ENCODE measurements at places on chromosomes 6 and 20.

GRCh38 chr6:108944707-108945680 is 96.8 kb downstream of the ARMC2 start:
- no peak for DNase-seq

DNA sequence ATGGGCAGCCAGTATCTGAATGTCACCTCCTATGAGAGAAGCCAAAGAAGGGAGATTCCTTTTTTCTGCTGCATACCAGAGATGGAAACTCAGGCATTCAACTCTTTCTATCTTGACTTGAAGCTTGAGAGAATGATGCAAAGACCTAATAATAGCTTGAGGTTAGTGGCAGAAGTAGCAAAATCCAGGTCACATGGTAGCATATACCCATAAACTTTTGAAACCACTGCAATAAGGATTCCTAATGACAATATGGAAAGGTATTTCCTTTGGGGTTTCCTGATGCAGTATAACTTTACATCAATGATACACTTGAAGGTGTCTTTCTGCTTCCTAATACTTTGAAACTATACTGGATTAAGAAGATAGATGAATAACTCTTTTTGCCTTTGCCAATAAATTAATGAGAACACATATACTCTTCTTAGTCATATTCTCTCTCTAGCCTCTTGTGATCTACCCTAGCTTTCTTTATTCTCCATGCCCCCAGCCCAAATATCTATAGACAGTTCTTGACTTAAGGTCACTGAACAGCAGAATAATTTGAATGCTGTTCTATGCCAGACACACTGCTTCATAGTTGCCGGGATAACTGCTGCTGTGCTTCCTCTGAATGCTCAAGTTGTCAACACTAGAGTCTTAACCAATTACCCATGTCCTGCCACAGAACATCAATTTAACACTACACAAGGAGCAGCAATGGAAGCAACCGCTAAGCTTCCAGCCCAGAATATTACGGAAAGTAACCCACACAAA is 155.5 kb upstream of the SIM1 start:
- no peak for DNase-seq

- no peak for DNase-seq
These were observed 9.4 kb upstream of the FRMD1 start for GRCh38 chr6:168088161-168089053.

DNA sequence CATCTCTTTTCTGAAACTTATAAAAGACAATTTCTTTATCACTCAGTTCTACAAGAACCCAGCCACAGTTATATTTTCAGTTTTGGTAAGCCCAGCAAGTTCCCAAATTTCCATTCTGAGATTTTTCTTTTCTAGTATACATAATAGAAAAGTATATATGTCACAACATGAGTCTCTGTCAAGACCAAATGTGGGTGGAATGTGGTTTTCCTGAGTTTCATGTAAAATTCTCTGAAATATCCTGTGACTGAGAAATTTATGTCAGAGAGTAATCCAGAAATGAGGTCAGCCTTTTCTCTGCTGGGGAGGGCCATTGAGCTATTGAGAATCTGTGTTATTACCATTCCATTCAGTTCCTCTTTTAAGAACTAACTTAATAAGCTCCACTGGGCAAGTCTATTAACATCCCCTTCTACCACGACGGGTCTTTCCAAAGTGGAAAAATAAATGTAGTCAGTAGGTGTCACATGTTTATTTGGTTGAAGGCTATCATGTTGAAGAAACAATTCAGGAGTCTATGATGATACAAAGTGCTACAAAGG is 100.7 kb upstream of the HMGN3 start:
- DNase-seq: peak; percentile 11

DNA sequence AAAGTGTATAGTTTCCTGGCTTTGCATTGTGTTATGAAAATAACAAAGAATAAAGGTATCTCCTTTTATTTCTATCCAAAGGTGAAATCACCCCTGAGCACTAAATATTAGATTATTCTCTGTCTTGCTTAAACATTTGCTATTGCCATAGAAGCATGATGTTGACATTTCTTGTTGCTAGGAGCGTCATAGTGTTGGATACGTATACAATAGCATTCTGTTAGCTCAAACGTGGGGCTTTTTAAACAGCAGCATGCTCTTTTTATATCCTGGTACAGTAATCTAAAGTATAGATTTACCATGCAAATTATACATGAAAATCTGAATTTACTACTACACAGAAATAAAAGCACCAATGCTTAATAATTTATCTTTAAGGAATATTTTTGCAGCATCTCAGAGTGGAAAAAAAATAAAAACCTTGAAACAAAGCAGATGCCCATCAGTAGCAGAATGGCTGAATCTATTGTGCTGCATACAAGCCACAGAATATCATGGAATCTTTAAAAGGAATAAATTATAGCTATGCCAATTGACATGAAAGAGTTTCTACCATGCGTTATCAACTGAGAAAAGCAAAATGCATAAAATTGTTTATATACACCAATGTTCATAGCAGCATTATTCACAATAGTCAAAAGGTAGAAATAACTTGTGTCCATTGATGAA is 9.6 kb upstream of the HSF2 start:
- no peak for DNase-seq

DNA sequence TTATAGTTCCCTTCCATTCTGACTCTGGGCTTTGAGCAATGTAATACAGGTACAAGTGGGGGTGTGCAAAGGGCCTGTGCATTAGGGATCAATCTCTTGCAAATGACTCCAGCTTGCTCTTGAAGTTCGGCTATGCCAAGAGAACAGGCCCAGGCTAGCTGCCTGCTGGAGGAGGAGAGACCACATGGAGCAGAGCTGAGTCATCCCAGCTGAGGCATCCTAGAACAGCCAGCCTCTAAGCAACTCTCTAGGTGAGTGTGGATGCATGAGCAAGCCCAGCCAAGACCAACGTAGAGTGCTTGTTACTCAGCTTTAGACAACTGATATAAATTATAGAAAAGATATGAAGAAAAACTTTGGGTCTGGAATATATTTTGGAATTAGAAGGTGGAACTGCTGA is 47.6 kb upstream of the RBM24 start:
- peak; percentile 4 for DNase-seq

DNA sequence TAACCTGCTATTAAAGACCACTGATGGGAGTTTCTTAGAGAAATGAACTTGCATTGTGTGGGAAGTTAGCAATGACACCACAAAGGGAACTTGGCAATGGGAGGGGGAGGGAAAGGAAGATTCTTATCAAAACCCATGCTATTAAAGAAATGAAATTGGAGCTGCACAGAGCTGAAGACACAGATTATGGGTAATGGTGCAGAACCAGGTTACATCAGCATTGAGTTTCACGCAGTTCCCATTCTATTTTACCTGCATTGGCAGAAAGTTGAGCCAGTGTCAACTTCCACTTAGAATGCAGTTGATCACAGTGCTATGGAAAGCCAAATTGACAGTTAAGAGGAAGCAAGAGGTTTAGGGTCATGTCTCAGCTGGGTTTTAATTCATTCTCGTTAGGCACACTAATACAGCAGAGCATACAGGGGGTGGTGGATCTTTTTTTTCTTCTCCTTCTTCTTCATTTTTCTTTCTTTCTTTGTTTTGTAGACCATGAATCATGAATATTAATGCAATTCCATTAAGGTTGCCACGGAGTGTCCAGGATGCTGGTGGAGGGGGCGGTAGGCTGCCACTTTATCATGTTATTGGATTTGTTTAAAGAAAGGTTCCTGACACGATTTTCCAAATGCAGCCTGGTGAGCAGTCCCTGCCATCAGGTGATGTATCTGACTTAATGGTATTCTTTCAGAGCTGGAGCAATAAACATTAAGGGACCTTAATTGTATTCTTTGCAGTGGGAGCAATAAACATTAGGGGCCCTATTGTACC is 1092.0 kb upstream of the MAP3K7 start:
- no peak for DNase-seq

DNA sequence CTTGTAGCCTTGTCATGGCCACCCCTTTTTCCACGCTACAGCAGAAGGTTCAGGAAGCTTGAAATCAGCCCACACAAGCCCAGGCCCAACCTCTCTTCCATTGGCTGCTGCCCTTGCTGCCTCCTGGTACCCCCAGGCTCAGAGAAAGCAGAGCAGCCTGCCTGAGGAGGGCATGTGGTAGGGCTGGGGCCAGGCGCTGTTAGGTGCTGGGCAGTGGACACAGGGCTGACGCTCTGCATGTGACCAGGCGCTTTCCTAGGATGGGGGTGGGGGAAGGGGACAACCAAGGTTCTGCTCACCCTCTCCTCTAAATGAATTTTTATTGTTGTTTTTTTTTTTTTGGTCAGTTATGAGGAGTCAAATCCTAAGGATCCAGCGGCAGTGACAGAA is 36.3 kb upstream of the ID1 start:
- no peak for DNase-seq

GRCh38 chr6:166470029-166470862 is 87.5 kb upstream of the MPC1 start:
- DNase-seq: no peak

DNA sequence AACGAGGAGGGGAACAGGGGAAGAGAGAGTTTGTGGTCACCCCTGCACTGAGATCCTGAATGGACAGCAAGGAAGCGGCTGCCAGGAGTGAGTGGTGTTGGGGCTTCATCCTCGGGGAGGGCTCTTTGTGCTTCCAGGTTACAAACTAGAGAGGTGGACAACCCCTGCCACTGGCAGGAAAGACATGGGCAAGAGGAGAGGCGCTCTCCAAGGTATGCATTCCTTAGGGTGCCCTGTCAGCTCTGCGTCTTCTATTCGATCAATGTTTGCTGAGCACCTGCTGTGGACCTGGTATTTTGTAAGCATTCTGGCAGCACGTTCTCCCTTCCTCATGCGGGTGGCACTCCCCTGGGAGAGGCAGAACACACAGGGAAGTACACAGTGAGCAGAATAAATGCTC is 93.6 kb downstream of the CDH4 start:
- no peak for DNase-seq

- no peak for DNase-seq
These were observed 126.5 kb upstream of the QKI start for GRCh38 chr6:163288066-163288465.

DNA sequence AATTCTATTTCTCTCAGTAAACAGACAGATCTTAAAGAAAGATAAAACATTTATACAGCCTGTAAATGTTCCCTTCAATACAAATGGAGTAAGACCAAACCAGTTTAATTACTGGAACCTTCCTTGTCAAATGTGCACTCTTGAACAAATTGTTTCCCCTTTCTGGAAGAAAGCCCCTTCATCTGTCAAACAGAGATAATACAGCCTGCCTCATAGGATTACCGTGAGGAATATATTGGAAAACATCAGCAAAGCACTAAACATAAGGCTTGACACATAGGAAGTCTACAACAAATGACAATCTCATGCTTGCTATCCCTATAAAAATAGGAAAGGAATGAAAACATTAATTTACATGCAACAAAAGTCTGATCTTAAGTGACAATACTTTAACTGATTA is 173.8 kb downstream of the PTPRK start:
- no peak for DNase-seq

DNA sequence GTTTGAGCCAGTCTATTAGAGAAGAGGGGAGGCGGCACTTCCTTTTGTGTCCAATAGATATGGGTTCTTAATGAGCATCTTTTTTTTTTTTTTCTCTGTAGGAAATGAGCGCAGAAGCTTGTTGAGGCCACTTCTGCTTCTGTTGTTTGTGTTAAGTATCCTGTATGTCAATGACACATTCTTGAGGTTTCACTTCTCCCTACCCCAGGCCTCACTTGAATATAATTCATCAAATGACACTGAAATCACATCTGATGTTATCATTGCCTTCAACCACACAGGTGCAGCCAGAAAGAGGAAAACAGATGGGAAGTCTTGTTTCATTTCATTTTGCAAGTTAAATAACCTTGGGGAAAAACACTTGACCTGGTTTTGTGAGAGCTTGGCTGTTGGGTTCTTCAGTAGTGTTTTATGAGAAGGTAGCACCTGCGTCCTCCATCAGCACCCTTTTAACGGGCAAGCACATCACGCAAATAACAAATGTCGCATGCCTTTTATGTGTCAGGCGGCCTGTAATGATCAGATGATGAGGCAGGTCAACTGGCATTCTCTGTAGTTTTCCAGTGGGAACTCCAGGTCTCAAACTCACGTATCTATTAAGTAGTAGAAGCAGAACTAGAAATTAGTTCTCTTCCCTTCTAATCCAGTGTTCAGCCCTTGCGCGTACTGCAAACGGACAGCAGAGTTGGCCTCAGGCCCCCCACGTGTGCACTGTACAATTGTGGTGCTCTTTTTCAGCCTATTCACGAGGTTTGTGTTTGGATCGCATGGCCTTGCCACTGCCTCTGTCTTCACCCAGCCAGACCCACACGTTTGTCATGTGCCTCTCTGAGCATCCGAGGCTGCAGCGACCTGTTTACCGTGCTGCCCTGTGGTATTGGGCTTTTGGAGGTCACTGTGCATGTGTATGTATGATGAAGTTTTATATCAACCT is 23.5 kb downstream of the PLEKHG1 start:
- DNase-seq: peak; percentile 11

Measured in activated CD4-positive, alpha-beta T cell treated with anti-CD3 and anti-CD28 coated beads for 36 hours (primary cell).